ENCODE measurements at places on chromosomes 13 and 19. TPM values are rescaled to one million over a fixed set of nuclear protein-coding genes. Genes with fewer than 3 reads are reported as not detected.

The OVOL3 gene
- 0.21 TPM for polyA plus RNA-seq

The IGFLR1 gene
- 4.6 TPM for polyA plus RNA-seq

The SPRY2 gene
- polyA plus RNA-seq = 79.6 TPM

The CDX2 gene
- polyA plus RNA-seq = not detected

The MBD3L3 gene
- polyA plus RNA-seq = not detected

GRCh38 chr19:51994048-51994644, 7.5 kb upstream of the ZNF350 start:
- no peak for DNase-seq

GRCh38 chr19:28170066-28170465, 1042.9 kb downstream of the UQCRFS1 start:
- no peak for DNase-seq

- no peak for DNase-seq
Measured at GRCh38 chr13:22055259-22055658, 384.4 kb downstream of the FGF9 start.

GRCh38 chr13:64819081-64819480, 2411.1 kb downstream of the PCDH9 start:
- no peak for DNase-seq

DNA sequence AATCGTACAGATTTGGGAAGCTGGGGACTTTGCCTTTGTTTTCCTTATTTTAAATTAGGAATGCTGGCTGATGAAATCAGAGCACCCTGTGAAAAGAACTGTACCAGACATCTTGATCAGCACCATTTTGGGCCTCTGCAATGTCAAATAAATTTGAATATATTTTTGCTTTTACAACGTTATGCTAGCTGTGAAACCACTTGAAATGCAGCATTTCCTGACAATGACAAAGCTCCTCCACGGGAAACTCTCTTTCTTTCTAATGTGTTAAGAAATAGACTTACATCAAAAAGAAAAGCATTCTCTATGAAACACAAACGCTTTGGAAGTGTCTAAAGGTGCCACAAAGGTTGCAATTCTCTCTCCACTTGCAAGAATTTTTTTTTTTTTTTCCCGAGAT, 47.1 kb upstream of the MAP3K10 start:
- no peak for DNase-seq

DNA sequence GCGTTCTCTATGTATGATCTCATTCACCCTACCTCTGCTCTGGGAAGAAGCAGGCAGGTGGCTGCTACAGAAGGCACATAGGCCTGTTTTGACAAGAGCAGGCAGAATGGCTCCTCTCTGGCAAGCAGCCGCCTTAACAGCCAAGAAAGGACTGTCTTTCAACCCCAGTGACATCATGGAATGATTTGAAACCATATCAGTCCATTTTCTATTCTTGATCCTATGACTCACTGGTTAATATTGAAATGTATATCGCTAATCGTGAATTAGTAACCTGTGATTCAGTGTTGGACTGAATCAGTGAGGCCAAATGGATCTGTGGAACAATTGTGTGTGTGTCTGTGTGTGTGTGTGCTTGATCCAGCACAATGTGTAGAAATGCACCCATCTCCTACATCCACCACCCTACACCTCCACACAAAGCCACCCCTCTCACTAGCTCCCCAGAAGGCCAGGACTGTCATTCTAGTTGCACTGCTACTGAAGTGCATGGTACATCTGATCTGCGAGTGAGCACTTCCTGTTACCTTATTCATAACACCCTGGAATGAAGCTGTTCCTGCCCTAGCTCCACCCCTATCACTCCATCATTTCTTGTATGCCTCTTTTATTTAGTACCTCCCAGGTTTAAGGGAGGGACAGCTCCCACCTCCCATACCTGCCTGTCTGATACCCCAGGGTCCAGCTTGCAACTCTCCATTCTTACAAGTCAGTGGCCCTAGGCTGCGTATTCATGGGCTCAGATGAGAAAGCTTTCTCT, 460.0 kb downstream of the FOXO1 start:
- no peak for DNase-seq

DNA sequence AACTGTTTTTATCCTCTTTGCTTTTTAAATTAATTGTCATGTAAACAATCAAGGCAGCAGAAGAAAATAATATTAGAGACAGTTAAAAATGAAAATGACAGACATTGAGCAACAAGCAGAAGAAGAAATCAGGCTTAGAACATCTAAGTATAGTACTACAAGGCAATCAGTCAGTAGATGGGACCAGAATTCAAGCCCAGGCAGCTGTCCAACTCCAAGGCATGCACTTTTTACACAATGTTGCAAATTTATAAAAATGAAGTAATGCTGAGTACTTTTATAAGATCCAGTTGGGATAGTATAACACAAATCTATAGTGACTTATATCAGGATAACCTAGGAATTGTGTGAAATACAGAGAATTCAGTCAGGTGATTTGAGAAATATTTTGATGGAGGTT, 2815.8 kb downstream of the PCDH9 start:
- no peak for DNase-seq

- no peak for DNase-seq
Measured at GRCh38 chr19:47109541-47110375, 3.8 kb downstream of the ZC3H4 start.

All from left renal cortex interstitium (tissue), 4 donors.